ENCODE measurements at places on chromosomes 4 and X. TPM values are rescaled to one million over a fixed set of nuclear protein-coding genes. Genes with fewer than 3 reads are reported as not detected.

Gene RNF128
- total RNA-seq, result under 0.01 TPM

Gene MAGEA4
- total RNA-seq, result not detected

Gene GTPBP6
- total RNA-seq, result 29.4 TPM

Gene PCSK1N
- total RNA-seq, result 13.1 TPM

Gene AADAT
- 18.8 TPM for total RNA-seq

Gene CLTRN
- 0.79 TPM for total RNA-seq

Gene CLGN
- not detected for total RNA-seq

Gene HTR2C
- under 0.01 TPM for total RNA-seq

Gene TEX11
- not detected for total RNA-seq

Gene ZCCHC18
- not detected for total RNA-seq

Gene ADH7
- not detected for total RNA-seq

Gene FREM3
- total RNA-seq, result not detected

Gene NWD2
- total RNA-seq, result under 0.01 TPM

Gene CYTL1
- not detected for total RNA-seq

Gene CABS1
- total RNA-seq, result not detected

Gene UNC5C
- total RNA-seq, result not detected

Gene TMEM35A
- total RNA-seq, result not detected

Data from placental epithelial cell (primary cell).